ENCODE measurements at places on chromosomes 7 and 10.

GRCh38 chr10:47034441-47035051 is 123.3 kb downstream of the PTPN20 start:
- no peak for DNase-seq

DNA sequence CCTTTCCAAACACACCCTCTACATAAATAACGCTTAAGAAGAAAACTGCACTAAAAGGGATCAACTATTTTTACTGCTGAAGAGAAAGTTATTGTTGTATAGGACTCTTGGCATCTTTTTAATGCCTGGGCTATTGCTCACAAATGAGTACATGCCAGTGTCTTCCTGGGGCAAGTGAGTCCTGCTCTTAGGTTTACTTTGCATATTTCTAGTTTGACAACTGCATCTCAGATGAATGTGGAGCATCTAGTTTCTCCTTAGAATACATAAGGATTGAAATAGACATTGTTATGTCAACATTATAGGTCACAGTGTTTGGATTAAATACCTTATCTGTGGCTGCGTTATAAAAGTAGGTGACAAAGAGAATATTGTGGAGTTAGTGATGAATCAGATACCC is 44.5 kb downstream of the PSMC2 start:
- DNase-seq, result no peak

DNA sequence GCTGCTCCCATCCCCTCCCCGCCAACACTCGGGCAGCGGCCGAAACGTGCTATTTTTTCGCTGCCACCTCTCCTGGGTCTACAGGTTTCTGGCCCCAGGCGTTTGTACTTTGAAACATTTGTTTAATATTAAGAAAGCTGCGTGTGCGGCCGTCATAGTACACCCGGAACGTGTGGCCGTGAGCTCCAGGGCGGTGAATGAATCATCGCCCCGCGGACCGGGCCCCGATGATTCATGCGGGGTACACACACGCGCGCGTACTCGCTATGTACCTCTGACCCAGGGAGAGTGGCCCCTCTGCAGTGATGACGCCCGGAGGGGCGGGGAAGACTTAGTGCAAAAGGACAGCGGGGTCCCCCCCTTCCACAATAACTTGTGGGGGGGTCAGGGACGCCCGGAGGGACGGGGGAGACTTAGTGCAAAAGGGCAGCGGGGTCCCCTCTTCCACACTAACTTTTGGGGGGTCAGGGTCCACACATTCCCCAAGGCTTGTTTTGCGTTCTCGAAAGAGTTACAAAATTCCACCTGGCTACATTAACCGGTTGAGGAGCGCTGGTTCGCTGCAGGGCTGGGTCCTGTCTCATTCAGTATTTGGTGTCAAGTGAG is 56.5 kb upstream of the PCGF5 start:
- DNase-seq, result no peak

GRCh38 chr7:27131390-27131819 is 848 bp upstream of the HOXA4 start:
- DNase-seq, result no peak

- DNase-seq, result no peak
Measured at GRCh38 chr7:86825264-86825663, 181.6 kb downstream of the GRM3 start.

DNA sequence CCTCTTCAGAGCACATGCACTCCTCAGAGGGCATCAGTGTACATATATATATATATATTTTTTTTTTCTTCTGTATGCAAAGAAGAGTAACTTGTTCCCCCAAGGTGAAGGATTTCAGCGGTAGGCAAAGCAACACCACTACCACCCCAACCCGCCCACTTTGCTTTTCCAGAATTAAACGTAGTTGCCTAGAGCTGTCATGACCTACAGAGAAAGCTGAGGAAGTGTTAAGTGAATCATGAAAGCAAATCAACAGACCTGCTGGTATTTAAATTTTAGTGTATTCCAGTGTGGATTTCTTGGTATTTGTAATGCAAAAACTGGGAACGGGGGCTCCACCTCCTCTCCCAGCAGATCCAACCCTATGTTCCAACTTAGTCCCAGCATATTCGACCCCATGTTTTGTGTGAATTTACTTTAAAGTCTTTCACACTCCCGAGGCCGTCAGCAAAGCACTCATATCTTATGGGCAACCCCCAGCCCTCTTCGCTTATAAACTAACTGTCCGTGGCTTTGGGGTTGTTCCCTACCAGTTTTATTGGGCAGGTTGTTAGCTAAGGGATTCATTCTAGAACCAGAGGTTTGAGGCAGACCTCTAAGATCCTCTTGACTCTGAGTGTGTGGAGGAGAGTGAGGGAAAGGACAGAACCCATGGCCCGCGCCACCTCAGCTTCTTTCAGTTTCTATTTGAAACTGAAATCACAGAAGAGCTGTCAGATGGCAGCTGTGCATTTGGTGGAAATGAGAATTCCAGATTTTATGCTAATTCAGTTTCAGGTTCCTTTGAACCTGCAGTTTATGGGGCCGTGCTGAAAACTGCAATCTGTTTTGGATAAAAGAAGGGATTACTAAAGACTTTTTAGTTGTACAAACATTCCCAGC is 450.2 kb upstream of the GALNT17 start:
- DNase-seq, result no peak

DNA sequence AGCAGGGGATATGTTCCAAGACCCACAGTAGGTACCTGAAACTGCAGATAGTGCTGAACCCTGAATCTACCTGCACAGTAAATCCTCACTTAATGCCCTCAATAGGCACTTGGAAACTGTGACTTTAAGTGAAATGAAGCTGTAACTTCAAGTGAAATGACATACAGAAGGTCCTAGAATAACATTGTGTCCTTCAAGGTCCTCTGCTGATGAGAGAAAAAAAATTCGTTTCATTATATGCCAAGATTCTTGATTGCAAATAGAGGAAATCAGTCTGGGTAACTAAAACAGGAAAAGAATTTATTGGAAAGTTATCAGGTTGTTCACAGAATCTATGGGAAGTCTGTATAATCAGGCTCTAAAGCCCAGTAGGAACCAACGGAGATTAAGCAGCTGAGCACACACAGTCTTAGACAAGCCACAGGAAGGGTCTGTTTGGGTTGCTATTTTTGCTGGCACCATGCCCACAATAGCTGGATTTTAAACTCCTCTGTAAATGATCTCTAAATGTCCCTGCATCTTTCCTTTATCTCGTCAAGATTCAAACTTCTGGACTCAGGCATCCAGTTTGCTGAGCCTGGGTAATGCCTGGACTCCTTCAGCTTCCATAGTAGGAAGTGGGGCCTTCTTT is 57.5 kb downstream of the EXOC4 start:
- DNase-seq, result no peak

GRCh38 chr7:152344253-152344652 is 91.5 kb downstream of the KMT2C start:
- no peak for DNase-seq

- no peak for DNase-seq
Measured at GRCh38 chr10:19449860-19450259, 366.4 kb upstream of the PLXDC2 start.

DNA sequence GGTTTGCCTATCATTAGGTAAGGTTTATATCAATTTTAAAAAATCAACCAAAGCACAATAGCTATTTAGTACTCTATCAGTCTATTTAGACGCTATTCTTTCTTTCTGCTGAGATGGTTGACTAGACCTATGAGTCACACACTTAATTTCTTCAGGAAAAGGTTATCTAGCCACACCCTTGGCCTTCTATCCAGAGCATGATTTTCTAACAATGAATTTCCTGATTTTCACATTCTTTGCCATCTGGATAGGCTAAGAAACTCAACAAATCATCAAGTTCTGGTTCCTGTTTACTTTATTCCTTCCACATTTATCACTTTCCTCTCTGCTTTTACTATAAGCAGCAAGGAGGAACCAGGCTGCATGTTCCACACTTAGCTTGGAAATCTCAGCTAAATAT is 8.1 kb downstream of the PRPS1L1 start:
- no peak for DNase-seq

- no peak for DNase-seq
Measured at GRCh38 chr10:110273474-110273873, 31.2 kb downstream of the SMNDC1 start.

DNA sequence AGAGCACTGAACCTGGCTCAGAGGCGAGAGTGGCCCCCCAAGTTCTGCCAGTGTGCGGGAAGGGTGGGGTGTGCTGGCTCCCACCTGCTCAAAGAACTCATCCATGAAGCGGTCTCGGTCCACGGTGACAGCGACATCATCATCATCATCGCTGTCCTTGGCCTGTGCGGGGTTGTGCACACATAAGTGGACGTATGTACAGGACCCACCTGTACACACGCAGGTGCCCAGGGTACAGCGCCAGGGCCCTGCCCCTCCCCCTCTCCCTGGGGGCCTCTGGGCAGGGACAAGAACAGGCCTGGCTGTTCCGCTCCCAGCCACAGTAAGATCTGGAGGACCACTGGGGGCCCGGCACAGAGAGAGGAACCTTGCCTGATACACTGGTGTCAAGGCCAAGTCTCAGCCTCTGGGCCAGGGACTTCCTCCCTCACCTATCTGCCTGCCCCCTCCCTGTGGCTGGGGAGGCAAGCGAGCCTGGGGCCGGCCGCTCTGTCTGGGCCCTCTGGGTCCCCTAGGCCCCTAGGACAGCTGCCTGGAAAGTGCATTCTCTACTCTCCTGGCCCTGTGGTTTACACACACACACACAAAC is 10.4 kb downstream of the STX1A start:
- no peak for DNase-seq

DNA sequence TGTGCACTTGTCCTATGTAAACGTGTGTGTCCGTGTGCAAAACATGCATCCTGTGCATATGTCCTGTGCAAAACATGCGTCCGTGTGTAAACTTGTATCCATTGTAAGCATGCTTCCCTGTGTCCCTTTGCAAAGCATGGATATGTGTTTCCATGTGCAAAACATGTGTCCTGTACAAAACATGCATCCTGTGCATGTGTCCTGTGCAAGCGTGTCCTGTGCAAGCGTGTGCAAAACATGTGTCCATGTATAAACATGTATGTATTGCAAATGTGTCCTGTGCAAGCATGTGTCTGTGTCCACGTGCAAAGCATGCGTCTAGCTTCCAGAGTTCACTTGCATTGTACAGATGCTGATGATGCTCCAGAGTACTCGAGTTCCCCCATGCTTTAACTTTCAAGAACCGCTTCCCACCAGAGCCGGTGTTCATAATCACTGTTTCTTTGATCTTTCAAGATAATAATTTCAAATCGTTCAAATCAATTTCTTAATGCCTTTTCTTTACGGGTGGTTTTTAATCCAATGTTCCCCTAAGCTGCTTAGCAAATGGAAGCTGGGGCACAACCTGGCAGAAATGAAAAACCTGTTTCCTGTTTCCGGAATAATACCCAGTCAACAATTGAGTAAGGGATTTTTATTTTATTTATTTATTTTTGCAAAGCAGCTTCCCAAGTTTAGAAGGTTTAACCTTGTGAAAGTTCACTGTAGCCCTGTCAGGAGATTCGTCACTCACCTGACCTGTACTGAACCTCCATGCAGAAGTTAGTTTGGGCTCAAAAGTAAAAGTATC is 641 bp upstream of the ASB13 start:
- DNase-seq, result no peak

DNA sequence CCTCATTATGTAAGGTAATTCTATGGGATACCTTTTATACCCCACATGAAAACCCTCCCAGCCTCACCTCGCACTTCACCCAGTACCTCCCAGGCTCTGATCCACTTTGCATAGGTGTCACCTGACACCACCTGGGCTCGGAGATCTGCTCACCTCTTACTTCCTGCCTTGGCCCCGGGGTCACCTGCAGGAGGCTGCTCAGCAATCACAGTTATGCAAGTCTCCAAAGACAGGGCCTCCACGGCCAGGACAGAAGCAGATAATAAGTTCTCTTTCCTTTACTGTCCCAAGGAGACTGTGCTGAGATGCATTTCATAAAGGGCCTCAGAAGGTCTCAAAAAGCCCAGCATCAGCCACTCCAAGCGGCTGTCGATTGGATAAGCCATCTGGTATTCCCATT is 112.4 kb upstream of the PPP2R2D start:
- DNase-seq, result no peak

GRCh38 chr7:124130-124949 is 68.0 kb upstream of the FAM20C start:
- DNase-seq, result peak; percentile 62

- DNase-seq, result no peak
Measured at GRCh38 chr7:95317546-95317945, 6.8 kb downstream of the PON1 start.

- DNase-seq, result no peak
Measured at GRCh38 chr7:139427788-139428187, 55.7 kb downstream of the KLRG2 start.

GRCh38 chr7:826230-826917 is 5.9 kb upstream of the SUN1 start:
- DNase-seq, result peak; percentile 93

DNA sequence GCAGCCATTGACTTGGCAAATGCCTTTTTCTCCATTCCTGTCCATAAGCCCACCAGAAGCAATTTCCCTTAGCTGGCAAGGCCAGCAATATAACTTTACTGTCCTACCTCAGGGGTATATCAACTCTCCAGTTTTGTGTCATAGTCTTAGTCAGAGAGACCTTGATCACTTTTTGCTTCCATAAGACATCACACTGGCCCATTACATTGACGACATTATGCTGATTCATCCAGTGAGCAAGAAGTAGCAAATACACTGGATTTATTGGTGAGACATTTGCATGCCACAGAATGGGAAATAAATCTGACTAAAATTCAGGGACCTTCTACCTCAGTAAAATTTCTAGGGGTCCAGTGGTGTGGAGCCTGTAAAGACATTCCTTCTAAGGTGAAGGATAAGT is 649.7 kb upstream of the ANKRD30A start:
- DNase-seq, result no peak

DNA sequence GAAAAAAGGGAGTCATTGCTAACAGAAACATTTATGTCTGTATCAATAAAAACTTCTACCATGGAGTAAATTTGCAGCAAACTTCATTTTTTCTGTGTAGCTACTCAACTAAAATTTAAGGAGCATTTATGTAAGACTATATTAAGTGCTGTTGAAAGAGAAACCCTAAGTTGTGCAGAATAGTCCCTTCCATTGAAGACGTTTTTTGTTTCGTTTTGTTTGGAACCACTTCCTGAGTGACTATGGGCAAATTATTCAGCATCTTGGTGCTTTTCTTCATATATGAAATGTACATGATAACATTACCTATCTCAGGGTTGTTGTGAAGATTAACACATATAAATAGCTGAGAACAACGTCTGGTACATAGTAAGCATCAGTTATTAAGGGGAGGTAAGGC is 24.3 kb downstream of the SEM1 start:
- no peak for DNase-seq

- no peak for DNase-seq
Measured at GRCh38 chr7:70525991-70526390, 606.0 kb upstream of the GALNT17 start.

DNA sequence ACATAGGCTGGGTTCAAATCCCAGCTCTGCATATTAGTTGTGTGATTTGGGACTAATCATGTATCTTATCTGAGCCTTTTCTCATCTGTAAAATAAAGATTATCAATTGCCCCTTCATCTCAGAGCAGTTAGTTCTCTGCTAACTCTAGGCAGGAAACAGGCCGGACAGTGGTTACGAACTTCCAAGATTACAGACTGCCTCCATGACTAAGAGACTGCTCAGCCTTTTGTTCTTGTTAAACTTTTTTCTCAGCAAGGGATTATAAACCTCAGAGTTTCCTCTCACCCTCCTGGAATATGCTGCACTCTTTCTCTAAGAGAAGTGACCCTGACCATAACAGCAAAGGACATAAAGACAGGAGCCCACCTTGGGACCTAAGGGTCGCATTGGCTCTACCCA is 52.5 kb upstream of the NFKB2 start:
- DNase-seq, result no peak
